ENCODE measurements at places on chromosomes 13 and 19.

DNA sequence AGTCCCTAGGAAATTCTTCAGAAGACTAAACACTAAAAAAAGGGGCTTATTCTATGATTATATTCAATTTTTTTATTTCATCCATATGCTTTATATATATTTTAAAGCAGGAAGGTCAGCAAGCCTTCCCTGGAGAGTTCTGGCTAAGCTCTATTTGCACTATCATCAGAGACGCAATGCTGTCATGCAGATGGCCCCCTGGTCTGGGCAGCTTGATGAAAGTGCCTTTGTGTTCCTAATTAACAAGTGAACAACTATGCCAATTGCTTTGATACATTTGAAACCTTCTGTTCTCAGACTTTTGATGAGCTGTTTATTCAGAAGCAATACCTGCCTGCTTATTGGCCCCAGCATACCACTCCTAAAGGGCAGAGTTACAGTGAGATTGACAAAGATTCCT is 1344.6 kb downstream of the OLFM4 start:
- DNase-seq, result no peak

- DNase-seq, result no peak
These were observed 10.1 kb downstream of the OPA3 start for GRCh38 chr19:45574526-45574925.

- no peak for DNase-seq
These were observed 320.3 kb downstream of the SUCLA2 start for GRCh38 chr13:47680748-47681147.

DNA sequence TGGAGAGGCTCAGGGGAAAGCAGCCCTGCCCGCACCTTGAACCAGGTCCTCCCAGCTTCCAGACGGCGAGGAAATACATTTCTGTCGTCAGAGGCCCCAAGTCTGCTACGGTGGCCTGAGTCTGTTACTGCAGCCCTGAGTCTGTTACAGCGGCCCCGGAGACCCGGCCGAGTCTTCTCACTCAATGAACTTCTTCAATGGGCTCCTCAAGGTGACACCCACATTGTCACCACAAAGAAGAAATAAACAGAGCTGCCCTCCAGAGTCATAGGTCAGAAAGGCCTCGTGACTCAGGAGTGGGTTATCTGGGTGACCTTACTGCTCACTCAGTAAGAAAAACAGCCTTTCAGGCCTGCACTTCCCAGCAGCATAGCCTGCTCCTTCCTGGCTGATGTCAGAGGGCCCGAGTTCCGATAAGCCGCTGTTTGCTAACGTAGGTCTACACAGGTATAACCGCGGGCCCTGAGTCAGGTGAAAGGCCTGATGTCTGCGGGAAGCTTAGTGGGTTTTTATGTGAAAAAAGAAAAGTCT is 66.9 kb upstream of the TM9SF2 start:
- DNase-seq, result peak; percentile 79

- peak; percentile 97 for DNase-seq
These were observed 720 bp upstream of the HNRNPL start for GRCh38 chr19:38850436-38850975.

DNA sequence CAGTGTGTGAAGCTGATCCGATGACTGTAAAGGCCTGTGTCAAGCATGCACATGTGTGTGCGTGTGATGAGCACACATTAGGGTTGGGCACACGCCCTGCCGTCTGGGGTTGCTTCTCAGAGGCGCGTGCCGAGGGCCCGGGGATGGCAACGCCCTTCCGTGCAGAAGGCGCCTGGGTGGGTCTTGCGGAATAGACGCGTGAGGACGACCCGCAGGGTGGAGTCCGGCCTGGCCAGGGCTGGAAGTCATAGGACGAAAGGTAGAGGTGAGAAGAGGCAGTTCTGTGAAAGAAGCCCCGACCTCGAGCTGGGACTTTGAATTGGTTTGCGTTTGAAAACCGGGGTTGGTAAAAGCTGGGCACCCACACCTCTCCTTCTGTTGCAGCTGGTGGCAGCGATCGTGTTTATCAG is 35.7 kb downstream of the TMEM255B start:
- no peak for DNase-seq

GRCh38 chr19:19334989-19335344 is 14.3 kb downstream of the MAU2 start:
- DNase-seq, result no peak

GRCh38 chr13:20035130-20035529 is 76.6 kb downstream of the ZMYM2 start:
- DNase-seq, result no peak

- no peak for DNase-seq
These were observed 10.8 kb downstream of the CLN5 start for GRCh38 chr13:77002590-77003190.

GRCh38 chr13:25690582-25690981 is 318.8 kb downstream of the ATP8A2 start:
- no peak for DNase-seq

DNA sequence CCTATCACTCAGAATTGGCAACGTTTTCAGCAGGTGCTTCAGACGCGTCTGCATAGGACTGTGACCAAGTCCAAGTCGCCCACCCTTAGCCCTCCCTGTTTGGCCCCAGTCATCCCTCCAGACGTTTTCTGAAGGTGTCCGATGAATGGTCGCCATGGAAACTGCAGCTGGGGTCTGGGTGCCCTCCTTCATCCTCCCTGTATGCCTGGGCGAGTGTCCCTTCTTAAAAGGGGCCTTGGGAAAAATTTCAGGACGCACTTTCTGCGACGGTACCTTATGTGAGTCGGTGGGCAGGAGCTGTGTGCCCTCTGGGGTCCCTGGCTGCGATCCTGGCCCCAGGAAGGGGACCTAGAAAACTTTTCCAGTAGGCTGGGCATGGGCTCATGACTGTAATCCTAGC is 25.1 kb downstream of the MAN2B1 start:
- DNase-seq, result no peak

DNA sequence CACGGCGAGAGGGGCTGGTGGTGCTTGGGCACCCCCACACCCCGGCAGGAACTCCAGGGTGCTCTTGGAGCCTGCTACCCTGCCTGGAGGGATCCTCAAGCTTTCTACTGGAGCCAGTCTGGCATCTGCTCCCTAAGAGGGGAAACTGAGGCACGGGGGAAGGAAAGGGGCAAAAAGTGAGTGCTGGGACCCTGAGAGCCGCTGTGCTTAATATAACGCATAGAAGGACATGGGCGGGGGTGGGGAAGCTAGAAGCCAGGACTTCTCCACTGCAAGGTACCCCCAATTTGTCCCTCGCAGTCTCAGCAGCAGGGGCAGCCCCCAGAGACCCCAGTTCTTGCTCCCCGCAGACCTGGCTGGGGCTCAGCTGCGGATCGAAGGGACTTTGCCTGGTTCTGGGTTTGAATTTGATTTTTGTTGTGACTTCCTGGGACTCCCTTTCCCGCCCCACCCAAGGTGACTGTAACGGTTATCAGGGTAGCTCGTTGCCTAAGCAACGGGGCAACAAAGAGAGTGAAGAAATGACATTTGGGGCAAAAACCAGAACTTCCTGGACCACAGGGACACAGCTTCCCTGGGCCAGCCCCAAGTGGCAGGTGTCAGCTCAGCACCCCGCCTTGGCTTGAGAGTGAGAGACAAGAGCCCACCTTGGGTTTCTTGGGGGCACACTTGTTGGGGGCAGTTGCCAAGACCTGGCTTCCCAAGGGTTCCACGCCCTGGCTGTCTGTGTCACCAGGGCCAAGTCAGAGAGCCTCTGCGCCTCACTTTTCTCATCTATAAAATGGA is 638 bp downstream of the ADGRE5 start:
- DNase-seq, result peak; percentile 65

GRCh38 chr13:22168437-22169190 is 497.7 kb downstream of the FGF9 start:
- DNase-seq, result no peak

DNA sequence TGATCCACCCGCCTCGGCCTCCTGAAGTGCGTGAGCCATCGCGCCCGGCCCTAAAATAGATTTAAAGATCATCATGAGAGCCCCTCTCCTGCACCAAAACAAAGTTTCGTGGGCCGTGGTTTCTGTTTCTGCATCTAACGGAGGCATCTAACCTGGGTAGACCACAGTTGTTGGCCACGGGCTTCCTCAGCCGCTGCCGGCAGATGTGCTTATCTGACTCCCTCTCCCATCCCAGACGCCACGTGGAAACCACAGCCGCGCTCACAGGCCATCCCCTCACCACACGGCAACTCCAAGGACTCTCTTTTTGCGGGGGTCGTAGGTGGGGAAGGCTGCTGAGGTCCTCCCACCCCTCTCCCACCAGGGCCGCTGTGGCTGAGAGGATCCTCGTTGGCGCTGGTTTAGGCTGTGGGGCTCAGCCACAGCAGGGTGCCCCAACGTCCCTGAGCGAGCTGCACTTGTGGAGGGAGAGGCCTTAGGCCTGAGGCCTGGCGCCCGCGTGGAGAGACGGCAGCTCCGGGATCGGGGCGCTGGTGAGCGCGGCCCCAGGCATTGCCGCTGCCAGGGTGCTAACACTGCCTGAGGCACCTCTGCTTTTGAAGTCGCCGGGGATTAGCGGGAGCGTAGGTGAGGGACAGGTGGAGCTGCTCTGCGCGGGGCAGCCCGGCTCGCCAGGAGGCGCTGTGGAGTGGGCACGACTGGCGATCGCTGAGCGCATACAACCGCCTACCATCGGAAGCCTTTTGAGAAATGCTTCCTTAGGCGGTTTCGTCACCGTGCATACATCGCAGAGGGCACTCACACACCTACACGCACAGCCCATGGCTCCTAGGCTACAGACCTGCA is 8.9 kb downstream of the ZSCAN1 start:
- DNase-seq, result no peak

DNA sequence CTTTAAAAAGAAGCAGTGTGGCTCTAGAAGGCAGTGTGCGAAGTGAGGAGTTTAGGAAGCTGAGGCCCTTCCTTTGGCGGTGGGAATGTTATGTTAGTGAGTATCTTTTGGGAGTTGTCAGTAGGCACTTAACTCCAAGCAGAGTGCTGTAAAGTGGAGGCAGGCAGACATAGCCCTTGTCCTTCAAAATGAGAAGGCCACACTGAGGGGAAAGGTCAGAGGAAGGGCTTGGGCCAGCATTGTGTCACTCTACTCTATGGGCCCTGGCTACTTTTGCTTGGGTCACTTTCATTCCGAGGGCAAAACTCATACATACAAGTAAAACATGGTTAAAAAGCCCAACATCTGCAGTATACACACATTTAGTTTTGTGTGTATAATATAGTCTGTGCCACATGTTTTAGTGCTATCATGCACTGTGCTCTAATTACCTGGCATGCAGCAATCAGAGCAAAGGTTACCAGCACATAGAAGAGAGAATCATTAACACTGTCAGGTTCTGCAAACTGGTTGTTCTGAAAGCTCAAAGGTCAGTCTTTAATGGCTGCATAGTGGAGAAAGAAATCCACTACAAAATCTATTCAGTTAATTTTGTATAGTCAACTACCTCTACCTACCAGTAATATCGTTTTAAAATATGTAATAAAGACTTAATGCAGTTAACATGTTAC is 64.4 kb downstream of the WASF3 start:
- DNase-seq, result no peak

- no peak for DNase-seq
These were observed 17.1 kb upstream of the DPY19L3 start for GRCh38 chr19:32388393-32388855.

GRCh38 chr19:8938576-8938975 is 71.6 kb downstream of the MUC16 start:
- DNase-seq, result no peak

DNA sequence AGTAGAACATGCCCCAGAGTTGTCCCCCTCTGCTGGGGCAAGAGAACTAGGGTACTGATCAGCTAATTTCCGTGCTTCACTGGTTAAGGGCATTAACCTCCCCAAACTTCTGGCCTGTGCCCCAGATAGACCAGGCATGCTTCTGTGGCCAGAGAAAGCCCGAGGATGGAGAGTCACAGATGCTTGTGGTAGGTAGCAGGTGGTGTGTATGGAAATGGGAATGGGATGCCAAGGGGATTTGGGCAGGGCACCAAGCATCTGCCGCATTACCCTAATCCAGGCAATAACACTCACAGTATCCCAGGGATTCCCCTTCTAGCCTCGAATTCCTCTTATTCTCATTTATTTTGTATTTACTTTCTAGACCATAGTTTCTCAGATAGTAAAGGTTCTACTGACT is 124.8 kb upstream of the KLF12 start:
- DNase-seq, result no peak

GRCh38 chr13:84668637-84669036 is 786.4 kb upstream of the SLITRK1 start:
- DNase-seq, result no peak

GRCh38 chr19:54047616-54048015 is 16.1 kb downstream of the VSTM1 start:
- no peak for DNase-seq

GRCh38 chr13:96650301-96650886 is 343.9 kb downstream of the OXGR1 start:
- DNase-seq, result no peak

Measured in stimulated activated CD4-positive, alpha-beta T cell treated with anti-CD3 and anti-CD28 coated beads, Interleukin-15, amount 100 ng/mL, for 48 hours (primary cell).